ENCODE measurements at places on chromosomes 6 and 20.

- H3K4me3 ChIP-seq, result no peak overlapping the region
- no peak for DNase-seq
- no peaks in the 10 kb centered on the region for H3K4me1 ChIP-seq
Observed at GRCh38 chr6:17276766-17277165, 4.4 kb upstream of the RBM24 start.

DNA sequence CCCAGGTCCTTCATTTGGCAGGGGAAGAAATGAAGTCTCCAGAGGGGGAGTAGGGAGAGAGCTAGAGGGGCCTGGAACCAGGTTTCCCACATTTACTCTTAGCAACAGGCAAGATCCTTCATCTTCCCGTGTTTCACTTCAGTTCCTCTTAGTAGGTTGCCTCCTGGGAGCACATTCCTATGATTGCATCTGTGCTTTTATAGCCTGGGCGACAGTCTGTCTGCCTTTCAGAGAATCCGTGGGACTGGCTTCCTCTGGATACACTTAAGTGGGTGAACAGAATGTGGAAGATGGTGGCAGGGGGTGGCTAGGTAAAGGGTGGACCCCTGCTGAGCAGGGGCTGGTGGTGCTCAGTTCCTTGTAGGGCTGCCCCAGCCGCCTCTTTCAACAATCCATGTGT, 33.4 kb downstream of the STK35 start:
- H3K4me1 ChIP-seq, result peaks cover 14% of the 10 kb centered on the region
- H3K4me3 ChIP-seq, result no peak overlapping the region
- no peak for DNase-seq
- H3K36me3 ChIP-seq, result no peaks in the 10 kb centered on the region

DNA sequence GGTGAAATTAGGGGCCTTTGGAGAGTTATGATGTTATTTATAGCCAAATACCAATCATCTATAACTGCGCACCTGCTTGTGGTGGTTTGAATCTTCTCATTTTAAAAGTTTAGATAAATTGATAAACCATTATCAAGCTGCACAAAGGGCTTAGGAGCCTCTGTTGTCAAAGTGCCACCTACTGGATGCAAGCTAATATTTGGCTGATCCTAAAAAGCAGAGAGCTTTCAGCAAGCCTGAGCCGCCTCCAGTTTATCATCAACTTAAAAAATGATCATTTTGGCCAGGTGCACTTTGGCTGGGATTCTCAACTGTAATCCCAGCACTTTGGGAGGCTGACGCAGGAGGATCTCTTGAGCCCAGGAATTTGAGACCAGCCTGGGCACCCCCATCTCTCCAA, 58.5 kb upstream of the ATXN1 start:
- no peak overlapping the region for H3K4me3 ChIP-seq
- H3K36me3 ChIP-seq, result no peaks in the 10 kb centered on the region
- DNase-seq, result no peak
- H3K27ac ChIP-seq, result no peak overlapping the region
- no peaks in the 10 kb centered on the region for H3K27me3 ChIP-seq

DNA sequence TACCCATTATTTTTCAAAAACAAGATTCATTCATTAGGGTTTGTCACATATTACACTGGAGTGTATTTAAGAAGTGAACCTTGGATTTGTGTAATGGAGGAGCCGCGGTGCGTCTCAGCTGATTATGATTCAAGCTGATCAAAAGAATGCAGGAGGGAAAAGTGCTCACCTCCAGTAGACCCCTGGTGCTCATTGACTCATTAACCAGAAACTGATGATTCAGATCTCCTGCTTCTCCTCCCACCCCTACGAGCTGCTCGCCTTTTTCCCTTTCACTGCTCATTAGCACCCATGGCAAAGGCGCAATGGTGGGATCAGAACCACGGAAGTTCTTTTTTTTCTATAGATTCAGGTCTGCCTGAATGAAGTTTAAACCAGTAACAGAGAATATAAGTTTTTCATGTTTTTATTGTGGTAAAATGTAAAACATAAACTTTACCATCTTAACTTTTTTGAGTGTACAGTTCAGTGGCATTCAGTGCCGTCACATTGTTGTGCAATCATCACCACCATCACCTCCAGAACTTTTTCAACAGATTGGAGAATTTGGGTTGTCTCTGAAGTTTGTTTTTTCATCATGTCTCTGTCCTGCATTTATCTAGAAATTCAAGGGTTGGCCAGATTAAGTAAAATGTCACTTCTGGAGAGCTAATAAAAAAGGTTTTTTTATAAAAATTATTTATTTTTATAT, 101.6 kb downstream of the LINC00237 start:
- H3K4me1 ChIP-seq, result no peaks in the 10 kb centered on the region
- no peak overlapping the region for H3K4me3 ChIP-seq
- H3K27ac ChIP-seq, result no peak overlapping the region
- no peaks in the 10 kb centered on the region for H3K27me3 ChIP-seq
- no peak for DNase-seq
- H3K36me3 ChIP-seq, result no peaks in the 10 kb centered on the region

GRCh38 chr20:40843251-40843650, 154.2 kb upstream of the MAFB start:
- H3K27me3 ChIP-seq, result no peaks in the 10 kb centered on the region
- no peaks in the 10 kb centered on the region for H3K36me3 ChIP-seq
- H3K4me3 ChIP-seq, result no peak overlapping the region
- DNase-seq, result no peak
- no peaks in the 10 kb centered on the region for H3K4me1 ChIP-seq

DNA sequence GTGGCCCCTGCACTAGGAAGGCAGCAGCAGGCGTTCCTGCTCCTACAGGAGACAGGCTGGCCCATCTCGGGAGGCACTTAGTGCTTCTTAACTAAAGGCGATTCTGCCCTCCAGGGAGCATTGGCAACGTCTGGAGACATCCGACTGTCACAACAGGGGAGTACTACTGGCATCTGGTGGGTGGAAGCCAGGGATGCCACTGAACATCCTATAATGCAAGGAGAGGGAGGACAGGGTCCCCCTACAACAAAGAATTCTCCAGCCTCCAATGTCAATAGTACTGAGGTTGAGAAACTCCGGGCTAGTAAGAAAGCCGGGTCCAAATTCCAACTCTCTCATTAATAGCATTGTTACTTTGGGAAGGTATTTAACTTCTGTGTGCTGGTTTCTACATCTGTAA, 119.4 kb upstream of the ARMC2 start:
- no peaks in the 10 kb centered on the region for H3K36me3 ChIP-seq
- peaks cover 5% of the 10 kb centered on the region for H3K4me1 ChIP-seq
- H3K27ac ChIP-seq, result no peak overlapping the region
- DNase-seq, result no peak

GRCh38 chr6:139841794-139842215, 467.4 kb upstream of the CITED2 start:
- no peaks in the 10 kb centered on the region for H3K27me3 ChIP-seq
- no peaks in the 10 kb centered on the region for H3K36me3 ChIP-seq
- no peak for DNase-seq

DNA sequence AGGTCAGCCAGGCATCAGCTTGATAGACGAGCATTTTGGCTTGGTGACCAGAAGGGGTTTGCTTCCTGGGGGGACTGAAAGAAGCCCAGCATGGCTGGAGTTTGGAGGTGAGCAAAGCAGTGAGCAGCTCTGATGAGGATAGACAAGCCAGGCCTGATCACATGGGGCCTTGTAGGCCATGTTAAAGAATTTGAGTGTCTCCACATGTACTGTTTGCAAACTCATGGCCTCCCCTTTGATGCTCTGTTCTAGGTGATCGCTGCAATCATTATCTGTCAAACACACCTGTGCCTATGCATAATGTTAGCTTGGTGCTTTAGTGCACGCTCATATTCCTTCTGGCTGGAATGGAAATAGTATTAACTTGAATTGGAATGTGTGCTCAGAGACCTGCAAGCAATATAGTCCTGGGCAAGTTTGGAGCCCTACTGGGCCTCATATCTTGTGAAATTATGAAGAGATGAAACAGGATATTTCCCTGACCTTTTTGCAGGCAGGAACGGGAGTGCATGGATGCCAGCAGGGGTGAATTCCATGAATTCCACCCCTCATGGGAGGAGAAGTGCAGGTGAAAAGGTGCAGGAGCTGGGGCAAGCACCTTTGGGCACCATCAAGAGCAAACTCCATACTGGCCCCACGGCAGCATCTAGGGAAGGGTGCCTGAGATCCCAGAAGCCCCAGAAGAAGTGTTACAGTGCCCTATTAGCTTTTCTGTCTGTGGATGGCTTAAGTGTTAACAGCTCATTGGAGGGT, 480.5 kb downstream of the EPM2A start:
- no peak overlapping the region for H3K4me3 ChIP-seq
- no peak overlapping the region for H3K27ac ChIP-seq
- no peaks in the 10 kb centered on the region for H3K27me3 ChIP-seq
- no peak for DNase-seq

DNA sequence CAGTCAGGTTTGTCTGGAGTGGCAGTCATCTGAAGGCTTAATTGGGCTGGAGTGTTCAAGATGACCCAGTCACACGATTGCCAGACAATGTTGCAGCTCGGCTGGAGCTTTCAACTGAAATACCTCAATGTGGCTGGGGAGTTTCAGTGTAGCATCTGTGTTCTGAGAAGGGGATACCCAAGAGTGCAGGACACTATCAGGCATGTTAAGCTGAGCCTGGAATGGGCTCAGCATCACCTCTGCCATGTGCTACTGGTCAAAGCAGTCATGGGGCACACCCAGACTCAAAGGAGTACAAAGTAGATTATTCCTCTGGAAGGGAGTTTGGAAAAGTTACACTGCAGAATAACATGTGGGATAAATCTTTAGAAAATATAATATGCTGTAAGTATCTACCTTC, 363.9 kb downstream of the KIF16B start:
- H3K4me3 ChIP-seq, result no peak overlapping the region
- no peak for DNase-seq
- H3K27ac ChIP-seq, result no peak overlapping the region
- no peaks in the 10 kb centered on the region for H3K27me3 ChIP-seq
- H3K36me3 ChIP-seq, result no peaks in the 10 kb centered on the region

DNA sequence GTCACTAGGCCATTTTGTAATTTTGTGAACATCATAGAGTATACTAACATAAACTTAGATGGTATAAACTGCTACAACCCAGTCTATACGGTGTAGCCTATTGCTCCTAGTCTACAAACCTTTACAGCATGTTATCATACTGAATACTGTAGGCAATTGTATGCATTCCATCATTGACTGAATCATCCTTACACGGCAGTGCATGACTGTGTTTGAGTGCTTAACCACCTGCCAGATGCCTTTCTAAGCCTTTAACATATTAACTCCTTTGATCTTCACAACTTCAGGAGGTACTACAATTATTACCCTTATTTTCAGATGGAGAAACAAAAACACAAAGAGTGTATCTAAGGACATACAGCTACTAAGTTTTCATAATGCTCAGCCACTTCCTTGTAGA, 14.0 kb downstream of the DPPA5 start:
- H3K27ac ChIP-seq, result no peak overlapping the region
- no peak for DNase-seq
- H3K4me3 ChIP-seq, result no peak overlapping the region
- no peaks in the 10 kb centered on the region for H3K4me1 ChIP-seq
- no peaks in the 10 kb centered on the region for H3K27me3 ChIP-seq

- DNase-seq, result peak; percentile 17
- no peaks in the 10 kb centered on the region for H3K36me3 ChIP-seq
- no peak overlapping the region for H3K4me3 ChIP-seq
- peaks cover 2% of the 10 kb centered on the region for H3K4me1 ChIP-seq
- no peak overlapping the region for H3K27ac ChIP-seq
Observed at GRCh38 chr6:43977404-43978111, 149.7 kb downstream of the MRPL14 start.

DNA sequence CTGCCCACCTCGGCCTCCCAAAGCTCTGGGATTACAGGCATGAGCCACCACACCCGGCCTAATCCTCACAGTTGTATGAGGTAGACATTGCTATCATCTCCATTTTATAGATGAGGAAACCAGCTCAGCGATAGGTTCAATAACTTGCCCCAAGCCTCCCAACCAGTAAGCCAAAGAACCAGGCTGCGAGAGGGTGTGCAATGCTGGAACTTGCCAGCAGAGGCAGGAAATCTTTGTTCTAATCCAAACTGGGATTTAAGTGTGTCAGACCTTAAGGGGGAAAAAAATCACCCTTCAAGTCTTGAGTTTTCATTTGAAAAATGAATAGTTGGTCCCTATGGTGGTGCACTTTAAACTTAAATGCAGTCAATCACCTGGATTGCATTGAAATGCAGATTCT, 20.1 kb upstream of the RNGTT start:
- no peaks in the 10 kb centered on the region for H3K27me3 ChIP-seq
- H3K36me3 ChIP-seq, result no peaks in the 10 kb centered on the region
- DNase-seq, result no peak
- peak overlapping the region; percentile 37 for H3K27ac ChIP-seq
- H3K4me3 ChIP-seq, result no peak overlapping the region
- H3K4me1 ChIP-seq, result no peaks in the 10 kb centered on the region

- no peaks in the 10 kb centered on the region for H3K27me3 ChIP-seq
- H3K4me3 ChIP-seq, result no peak overlapping the region
- H3K4me1 ChIP-seq, result no peaks in the 10 kb centered on the region
- H3K36me3 ChIP-seq, result no peaks in the 10 kb centered on the region
- DNase-seq, result no peak
Observed at GRCh38 chr20:51529758-51530157, 12.8 kb downstream of the NFATC2 start.

DNA sequence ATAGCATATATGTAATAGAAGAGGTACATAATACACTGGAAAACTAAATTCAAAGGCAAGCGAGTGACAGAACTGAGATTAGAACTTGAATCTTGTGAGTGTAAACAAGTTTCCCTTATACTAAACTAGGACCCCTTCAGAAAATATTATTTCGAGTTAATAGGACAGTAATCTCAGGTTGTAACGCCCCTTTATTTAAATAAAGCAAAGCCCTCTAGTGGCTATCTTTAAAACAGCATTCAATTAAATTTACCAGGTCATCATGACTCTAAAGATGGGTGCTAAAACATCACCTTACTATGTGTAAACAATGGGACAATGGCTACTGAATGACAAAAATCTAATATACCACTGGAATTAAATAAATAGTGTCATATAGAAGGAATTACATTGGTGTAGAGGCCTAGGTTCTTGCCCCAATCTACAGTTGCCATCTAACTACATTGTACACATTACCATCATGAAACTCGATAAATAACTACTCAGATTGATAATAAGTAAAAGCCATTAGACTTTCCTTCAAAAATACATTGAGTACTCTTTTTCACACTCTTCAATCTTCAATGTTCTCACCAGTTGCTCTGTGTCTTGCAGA, 255.4 kb upstream of the IRAK1BP1 start:
- no peak overlapping the region for H3K4me3 ChIP-seq
- H3K36me3 ChIP-seq, result no peaks in the 10 kb centered on the region
- no peak overlapping the region for H3K27ac ChIP-seq
- DNase-seq, result no peak

GRCh38 chr6:134134654-134135053, 82.2 kb upstream of the SLC2A12 start:
- no peak for DNase-seq
- no peaks in the 10 kb centered on the region for H3K4me1 ChIP-seq
- H3K27ac ChIP-seq, result no peak overlapping the region
- H3K4me3 ChIP-seq, result no peak overlapping the region
- H3K36me3 ChIP-seq, result no peaks in the 10 kb centered on the region
- H3K27me3 ChIP-seq, result no peaks in the 10 kb centered on the region

- DNase-seq, result no peak
- H3K27me3 ChIP-seq, result peaks cover 5% of the 10 kb centered on the region
- no peak overlapping the region for H3K4me3 ChIP-seq
- no peaks in the 10 kb centered on the region for H3K4me1 ChIP-seq
- H3K36me3 ChIP-seq, result no peaks in the 10 kb centered on the region
Observed at GRCh38 chr6:159915397-159915796, 24.6 kb downstream of the MAS1 start.
